NCI-H524 treated with DMSO at 0.1 percent for 48 hours (cell line): ENCODE measurements at places on chromosomes 2 and 18.

GRCh38 chr2:68912732-68913131 lies 40.0 kb downstream of the GKN2 start:
- DNase-seq = no peak

DNA sequence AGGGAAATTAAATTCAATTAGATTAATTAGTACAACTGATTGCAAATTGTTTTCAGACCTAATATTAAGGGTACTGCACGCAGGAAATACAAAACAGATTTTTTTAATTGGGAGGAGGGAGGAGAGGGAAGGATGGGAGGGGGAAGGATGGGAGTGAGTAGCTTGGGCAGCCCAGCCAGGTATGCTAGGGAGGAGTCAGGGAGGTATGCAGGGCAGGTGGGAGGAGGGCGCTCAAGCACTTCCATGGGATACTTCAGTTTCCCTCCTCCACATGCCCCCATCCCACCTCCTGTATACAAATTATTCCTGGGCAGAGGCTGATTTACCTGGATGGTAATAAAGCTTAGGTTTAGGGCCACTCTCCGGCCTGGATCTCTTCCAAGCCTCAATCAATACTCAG lies 76.6 kb upstream of the CAPN13 start:
- DNase-seq = no peak

- no peak for DNase-seq
Measured at GRCh38 chr2:152541712-152542111, 175.5 kb downstream of the PRPF40A start.

DNA sequence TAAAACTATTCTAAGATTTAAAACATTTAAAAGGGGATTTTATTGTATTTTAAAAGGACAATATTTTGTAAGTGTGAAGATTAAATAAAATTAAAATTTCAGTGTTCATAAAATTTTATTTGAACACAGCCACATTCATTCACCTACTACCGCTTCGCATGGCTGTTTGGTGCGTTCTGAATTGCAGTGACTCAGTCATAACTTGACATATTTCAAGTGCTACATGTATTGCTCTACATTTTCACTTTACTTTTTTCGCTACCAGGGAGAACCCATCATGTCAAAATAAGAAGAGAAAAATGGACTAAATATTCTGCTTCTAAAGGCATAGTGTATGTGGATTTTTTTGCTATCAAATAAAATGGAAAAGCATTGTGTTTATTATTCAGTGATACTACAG lies 8.7 kb downstream of the PTH2R start:
- no peak for DNase-seq

DNA sequence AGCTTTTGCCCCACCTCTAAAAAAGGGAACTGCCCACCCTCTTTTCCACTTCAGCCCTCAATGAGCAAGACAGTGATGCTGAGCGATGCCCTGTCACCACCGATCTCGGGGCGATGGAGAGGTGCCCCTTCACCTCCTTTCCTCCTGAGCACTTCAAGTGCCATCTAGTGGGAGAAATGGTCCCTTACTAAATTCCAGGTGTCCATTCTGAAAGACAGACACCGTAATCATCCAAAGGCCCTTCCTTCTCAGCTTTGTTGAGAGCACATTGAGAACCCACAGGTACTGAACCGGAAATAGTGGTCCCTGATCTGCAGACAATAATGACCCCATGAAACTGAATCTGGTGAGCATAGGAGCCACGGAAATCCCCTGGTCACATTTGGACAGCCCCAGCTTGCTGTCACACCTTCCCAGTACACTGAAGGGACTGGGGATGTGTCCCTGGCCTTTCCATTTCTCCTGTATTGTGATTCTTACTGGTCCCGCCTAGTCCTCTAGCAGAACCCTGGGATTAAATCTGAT lies 38.5 kb downstream of the KCTD18 start:
- no peak for DNase-seq

GRCh38 chr2:68774569-68775271 lies 40.1 kb downstream of the ARHGAP25 start:
- DNase-seq = no peak

DNA sequence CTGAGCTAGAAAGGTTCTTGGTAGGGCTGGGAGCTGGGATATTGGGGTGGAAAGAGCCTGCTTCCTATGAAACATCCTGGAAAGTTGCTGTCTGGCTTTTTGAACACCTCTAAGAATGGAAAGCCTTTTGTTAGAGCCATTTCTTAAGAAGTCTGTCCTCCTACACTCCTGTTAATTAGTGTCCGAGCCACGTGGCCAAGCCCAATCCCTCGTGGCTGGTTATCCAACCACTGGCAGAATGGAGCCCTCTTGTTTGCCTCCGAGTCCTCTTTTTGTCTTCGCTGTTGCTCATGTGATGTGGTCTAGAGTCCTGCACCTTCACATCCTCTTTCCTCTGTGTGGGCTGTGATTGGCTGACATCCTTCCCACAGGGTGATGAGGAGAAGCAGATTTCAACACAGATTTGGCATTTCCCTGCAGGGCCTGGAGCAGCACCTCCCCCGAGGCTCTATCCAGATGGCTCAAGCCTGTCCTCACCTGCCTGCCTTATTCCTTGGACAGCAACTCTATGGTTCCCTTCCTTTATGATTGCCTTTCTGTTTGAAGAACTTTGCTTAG lies 8.2 kb upstream of the TOGARAM2 start:
- no peak for DNase-seq

DNA sequence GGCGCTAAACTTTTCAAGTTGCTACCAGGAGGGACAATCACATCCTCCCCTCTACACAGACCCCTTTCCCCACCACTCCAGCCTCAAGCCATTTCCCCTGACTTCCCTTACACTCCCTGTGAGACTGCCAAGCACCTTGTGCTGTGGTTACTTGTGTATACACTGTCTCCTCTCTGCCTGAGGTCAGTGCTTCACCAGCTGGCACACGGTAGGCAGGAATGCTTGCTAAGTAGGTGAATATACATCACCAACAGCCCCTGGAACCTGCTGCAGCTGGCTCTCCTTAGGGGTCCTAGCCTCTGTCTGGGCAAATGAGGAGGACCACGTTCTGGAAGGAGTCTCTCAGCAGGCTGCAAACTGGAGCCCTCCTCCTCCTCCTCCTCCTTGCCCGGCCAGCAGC lies 38.3 kb upstream of the ACAA2 start:
- DNase-seq = no peak

- no peak for DNase-seq
Measured at GRCh38 chr2:36609507-36609906, 11.5 kb upstream of the FEZ2 start.

GRCh38 chr2:72803626-72804320 lies 22.1 kb downstream of the EXOC6B start:
- DNase-seq = no peak

DNA sequence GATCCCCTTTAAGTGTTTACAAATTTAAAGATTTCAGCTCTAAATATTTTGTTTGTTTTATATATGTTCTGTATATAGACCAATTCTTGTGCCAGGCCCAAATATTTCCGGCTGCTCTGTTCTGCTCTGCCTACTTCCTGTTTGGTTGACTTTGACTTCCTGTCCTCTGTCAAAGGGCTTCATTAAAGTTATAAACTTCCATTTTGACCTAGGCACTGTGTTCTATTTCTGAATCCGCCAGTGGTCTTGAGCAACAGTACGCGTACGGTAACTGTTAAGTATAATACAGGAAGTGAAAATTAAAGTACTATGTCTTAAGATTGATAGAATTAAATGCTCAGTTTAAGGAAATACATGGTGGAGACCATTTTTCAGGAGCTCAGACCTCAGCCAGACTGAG lies 13.5 kb upstream of the REL start:
- no peak for DNase-seq

GRCh38 chr18:44682871-44683221 lies 2.2 kb downstream of the SETBP1 start:
- DNase-seq = peak; percentile 88

DNA sequence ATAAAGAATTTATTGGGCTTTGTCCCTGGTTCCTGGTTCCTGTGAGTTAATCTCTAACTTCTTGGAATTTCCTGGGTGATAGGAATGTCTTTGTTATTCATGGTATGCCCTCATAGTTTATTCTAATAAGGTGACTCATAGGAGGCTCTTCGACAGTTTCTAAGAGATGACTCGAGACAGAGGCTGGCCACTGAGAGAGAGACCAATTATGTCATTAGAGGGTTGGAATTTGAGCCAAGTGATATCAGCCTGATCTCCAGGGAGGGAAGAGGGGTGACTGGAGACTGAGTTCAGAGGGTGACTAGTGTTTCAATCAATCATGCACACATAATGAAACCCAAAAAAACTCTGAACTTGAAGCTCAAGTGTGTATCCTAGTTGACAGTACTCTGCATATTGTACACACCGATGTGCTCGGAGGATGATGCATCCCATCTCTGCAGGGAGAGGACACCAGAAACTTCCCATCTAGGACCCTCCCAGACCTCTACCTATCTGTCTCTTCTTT lies 185.7 kb downstream of the MTCL1 start:
- no peak for DNase-seq

DNA sequence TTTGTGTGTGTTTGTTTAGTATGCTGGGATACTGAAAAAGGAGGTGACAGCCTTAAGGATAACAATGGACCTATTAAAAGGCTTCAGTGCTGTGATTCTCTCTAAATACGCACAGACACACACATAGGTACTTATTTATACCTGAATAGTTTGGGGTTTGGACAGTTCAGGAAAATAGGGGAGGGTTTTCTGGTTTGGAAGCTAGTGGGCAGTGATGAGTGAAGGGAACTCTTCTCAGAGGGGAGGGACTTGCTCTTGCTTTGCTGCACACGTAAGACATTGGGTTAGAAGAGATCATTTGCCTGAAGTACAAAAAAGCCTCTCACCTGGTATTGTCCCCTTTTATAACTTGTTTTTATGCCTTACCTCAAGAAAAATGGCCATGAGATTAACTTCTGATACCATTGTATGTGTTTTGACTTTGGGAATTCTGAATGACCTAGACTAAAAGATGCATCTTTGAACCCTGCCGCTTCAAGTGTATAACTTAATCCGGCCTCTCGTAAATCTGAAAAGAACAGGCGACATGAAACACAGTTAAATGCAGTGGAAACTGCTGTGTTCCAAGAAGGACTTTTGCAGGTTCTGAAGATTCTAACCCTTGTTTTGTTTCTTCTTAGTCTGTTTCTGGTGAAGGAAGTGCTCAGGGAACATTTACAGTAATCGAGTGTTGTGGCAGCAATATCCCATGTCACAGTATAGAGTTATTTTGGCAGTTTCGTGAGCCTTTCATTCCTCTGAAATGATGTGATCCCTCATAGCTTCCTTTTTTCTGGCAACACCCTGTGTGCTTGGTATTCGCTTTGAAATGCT lies 2.5 kb downstream of the CRIM1 start:
- DNase-seq = no peak
